ENCODE measurements at places on chromosomes 1 and 21. TPM values are rescaled to one million over a fixed set of nuclear protein-coding genes. Genes with fewer than 3 reads are reported as not detected.

LCE3D gene
- 0.60 TPM for total RNA-seq

NPR1 gene
- 0.82 TPM for total RNA-seq

TPR gene
- total RNA-seq: 43.9 TPM

HES4 gene
- total RNA-seq: 49.8 TPM

SH3BGR gene
- 1.2 TPM for total RNA-seq

EFNA3 gene
- total RNA-seq: 3.4 TPM

FCAMR gene
- total RNA-seq: not detected

BRDT gene
- not detected for total RNA-seq

NTRK1 gene
- 0.12 TPM for total RNA-seq

OLIG1 gene
- not detected for total RNA-seq

CYP4A22 gene
- total RNA-seq: not detected

LCE6A gene
- total RNA-seq: not detected

CD58 gene
- total RNA-seq: 21.8 TPM

TLCD4 gene
- total RNA-seq: 10.6 TPM

KCNK1 gene
- 17.8 TPM for total RNA-seq

ORC1 gene
- 19.7 TPM for total RNA-seq

SLC25A34 gene
- 0.31 TPM for total RNA-seq

OR6K3 gene
- total RNA-seq: not detected

TEX38 gene
- not detected for total RNA-seq

TNFSF4 gene
- not detected for total RNA-seq

ADAM30 gene
- total RNA-seq: not detected

TMEM54 gene
- total RNA-seq: 44.3 TPM

GUK1 gene
- total RNA-seq: 147 TPM

CDC73 gene
- 31.6 TPM for total RNA-seq

RORC gene
- 0.05 TPM for total RNA-seq

LENEP gene
- not detected for total RNA-seq

RGS13 gene
- not detected for total RNA-seq

ITGB2 gene
- total RNA-seq: 0.55 TPM

OPRD1 gene
- total RNA-seq: 0.05 TPM

ZFP69B gene
- 1.7 TPM for total RNA-seq

IL6R gene
- total RNA-seq: 23.9 TPM

OR2T2 gene
- total RNA-seq: not detected

GABPA gene
- 7.1 TPM for total RNA-seq

CAPN9 gene
- total RNA-seq: not detected

DISP1 gene
- total RNA-seq: 1.6 TPM

FOXO6 gene
- total RNA-seq: 0.62 TPM

ESRRG gene
- total RNA-seq: not detected

UTS2 gene
- total RNA-seq: not detected

ICOSLG gene
- total RNA-seq: 3.3 TPM

GPX7 gene
- total RNA-seq: not detected

CFAP126 gene
- 0.15 TPM for total RNA-seq

TTF2 gene
- 21.7 TPM for total RNA-seq

SSR2 gene
- total RNA-seq: 270 TPM

RAB25 gene
- total RNA-seq: not detected

HFM1 gene
- not detected for total RNA-seq

OR2L13 gene
- total RNA-seq: not detected

TFF3 gene
- not detected for total RNA-seq

CFAP57 gene
- 0.43 TPM for total RNA-seq

LMOD1 gene
- total RNA-seq: not detected

Measured in A549 treated with CORT108297 at 1 μM for 4 hours (cell line).